Tibial nerve (tissue), 4 donors: ENCODE measurements at places on chromosomes 5 and 9. TPM values are rescaled to one million over a fixed set of nuclear protein-coding genes. Genes with fewer than 3 reads are reported as not detected.
A peak's percentile ranks its signal among the peaks of the same experiment; 100 is the strongest.

- H3K4me1 ChIP-seq: no peaks in the 10 kb centered on the region
- no peaks in the 10 kb centered on the region for H3K27me3 ChIP-seq
- no peak for DNase-seq
- no peak overlapping the region for H3K27ac ChIP-seq
- no peaks in the 10 kb centered on the region for H3K36me3 ChIP-seq
- H3K4me3 ChIP-seq: no peak overlapping the region
Observed at GRCh38 chr5:68070591-68071281, 144.8 kb upstream of the PIK3R1 start.

DNA sequence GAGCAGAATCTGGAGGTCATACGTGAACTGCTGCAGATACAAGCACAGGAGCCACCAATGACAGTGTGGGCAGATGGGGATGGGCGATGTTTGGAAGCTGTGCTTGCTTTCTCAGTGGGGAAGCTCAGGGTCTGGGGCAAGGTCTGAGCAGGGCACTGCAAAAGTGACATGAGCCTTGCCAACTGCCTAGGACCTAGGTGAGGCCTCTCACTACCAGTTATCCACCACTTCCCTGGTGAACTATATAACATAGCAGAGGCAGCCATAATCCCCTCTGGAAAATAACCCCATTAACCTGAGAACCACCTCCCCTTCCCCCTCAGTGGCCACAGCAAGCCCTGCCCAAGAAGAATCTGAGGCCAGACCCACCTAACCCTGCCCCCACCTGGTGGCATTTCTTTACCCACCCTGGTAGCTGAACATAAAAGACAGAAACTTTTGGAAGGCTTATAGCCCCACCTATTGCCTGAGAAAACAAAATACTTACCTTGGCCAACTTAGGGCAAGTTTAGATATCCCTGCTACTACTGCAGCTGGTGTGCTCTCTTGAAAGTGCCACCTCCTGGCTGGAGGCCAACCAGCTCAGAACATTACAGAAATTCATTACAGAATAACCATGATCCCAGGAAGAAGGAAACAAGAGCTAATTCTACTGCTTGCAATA lies 18.8 kb upstream of the SPEF2 start:
- H3K4me1 ChIP-seq: no peaks in the 10 kb centered on the region
- H3K27ac ChIP-seq: no peak overlapping the region
- no peaks in the 10 kb centered on the region for H3K27me3 ChIP-seq
- no peaks in the 10 kb centered on the region for H3K36me3 ChIP-seq

DNA sequence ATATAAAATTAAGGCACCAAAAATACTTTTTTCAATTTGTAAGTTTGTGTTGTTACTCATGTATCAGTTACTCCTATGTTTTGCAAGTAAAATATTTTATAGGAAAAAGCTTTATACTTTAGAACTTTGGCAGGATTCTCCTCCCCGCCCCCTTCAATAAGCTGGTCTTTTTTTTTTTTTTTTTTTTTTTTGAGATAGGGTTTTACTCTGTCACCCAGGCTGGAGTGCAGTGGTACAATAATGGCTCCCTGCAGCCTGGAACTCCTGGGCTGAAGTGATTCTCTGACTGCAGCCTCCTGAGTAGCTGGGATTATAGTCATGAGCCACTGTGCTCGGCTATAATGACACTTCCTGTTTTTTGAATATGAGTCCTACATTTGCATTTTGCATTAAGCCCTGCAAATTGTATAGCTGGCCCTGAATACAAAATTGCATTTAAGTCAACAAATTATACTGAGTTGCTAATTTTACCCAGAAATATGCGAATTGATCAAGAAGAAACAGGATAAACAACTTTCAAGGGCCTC lies 192.9 kb downstream of the PIK3R1 start:
- no peaks in the 10 kb centered on the region for H3K27me3 ChIP-seq
- H3K27ac ChIP-seq: no peak overlapping the region
- H3K4me1 ChIP-seq: no peaks in the 10 kb centered on the region
- DNase-seq: no peak

DNA sequence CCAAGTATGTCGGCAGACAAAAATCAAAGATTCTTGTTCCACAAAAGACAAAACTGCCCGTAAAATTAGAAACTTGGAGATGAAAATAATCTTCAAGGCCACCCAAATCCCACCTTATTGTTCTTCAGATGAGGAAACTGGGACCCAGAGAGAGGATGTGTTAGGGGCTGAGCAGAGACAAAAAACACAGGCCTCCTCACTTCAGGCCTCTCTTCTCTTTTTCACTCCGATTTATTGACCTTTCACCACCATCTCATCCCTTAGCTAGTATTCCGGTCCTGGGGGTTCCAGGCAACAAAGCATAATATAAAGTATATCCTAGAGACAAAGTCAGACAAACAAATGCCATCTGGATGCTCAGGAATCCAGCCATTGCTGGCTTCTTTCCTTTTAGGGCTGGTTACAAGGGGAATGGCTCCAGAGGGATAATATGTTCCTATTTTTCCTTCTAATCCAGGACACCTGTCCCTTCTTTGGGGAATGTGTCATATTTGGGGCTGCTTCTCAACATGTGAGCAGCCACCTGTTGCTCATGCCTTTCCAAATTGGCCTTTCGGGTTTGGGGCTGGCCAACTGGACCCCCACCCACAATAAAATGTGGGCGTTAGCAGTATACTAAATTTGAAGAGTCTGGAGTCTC lies 42.2 kb upstream of the AFAP1L1 start:
- no peak overlapping the region for H3K4me3 ChIP-seq
- H3K27me3 ChIP-seq: no peaks in the 10 kb centered on the region
- H3K36me3 ChIP-seq: no peaks in the 10 kb centered on the region
- H3K4me1 ChIP-seq: peaks cover 14% of the 10 kb centered on the region
- H3K27ac ChIP-seq: peak overlapping the region; percentile 67

DNA sequence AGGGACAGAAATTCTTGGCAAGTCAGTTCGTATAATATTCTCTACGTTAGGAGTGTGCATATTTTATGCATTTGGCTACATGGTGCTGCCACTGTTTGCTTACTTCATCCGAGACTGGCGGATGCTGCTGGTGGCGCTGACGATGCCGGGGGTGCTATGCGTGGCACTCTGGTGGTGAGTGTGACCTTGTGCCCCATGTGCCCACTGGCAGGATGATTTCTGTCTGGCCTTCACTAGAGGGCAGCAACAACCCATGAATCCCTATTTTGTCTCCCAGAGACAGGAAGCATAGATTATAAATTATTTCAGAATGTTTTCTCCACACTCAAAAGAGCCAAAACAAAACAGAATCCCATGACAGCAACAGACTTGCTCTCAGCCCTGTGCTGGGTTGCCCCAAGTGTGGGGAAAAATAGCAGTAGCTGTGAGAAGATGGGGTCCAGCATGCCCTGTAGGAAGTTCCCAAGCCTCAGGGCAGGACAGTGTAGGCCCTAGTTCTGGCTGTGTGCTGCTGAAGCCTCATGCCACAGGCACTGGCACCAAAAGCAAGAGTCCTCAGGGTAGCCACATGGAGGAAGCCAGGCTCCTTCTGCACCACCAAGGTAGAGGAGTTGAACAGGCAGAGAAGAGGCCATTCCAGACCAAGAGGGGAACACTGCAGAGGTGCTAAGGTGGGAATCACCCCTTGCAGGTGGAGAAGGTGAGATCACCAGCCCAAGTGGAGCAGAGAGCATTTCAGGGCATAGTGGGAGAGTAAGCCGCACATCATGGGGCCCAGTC lies 16.0 kb downstream of the SLC22A5 start:
- no peaks in the 10 kb centered on the region for H3K36me3 ChIP-seq
- H3K27ac ChIP-seq: no peak overlapping the region

- H3K4me1 ChIP-seq: no peaks in the 10 kb centered on the region
- no peak overlapping the region for H3K27ac ChIP-seq
- H3K36me3 ChIP-seq: no peaks in the 10 kb centered on the region
- no peak for DNase-seq
- H3K4me3 ChIP-seq: no peak overlapping the region
Observed at GRCh38 chr5:97476852-97477534, 293.9 kb upstream of the RIOK2 start.

DNA sequence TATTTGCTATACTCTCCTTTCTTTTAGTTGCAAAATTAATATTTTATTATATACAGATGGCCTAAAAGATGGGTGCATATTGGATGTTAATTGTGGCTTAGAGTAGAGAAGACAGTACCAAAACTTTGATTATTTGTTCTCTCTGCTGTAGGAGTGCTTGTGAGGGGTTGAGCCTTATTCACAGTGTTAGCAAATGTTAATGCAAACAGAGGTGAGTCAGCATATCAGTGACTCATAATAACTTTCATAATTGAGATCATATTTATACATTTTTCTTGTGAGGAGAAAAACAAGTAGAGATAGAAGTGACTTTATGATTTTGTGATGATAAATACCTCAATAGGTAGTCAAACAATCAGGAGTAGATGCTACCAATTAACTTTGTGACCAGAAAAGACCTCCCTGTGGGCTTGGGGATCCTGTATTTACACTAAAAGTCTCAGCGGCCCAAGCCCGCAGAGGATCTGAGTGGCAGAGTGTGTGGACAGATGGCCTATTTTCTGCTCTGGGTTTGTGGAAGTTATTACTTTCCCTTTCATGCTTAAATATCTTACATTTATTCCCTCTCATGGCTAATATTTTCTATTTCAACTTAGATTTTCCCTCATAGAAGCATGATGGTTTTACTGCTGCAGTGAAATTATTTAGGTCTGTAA lies 226.5 kb downstream of the TAF11L14 start:
- H3K27me3 ChIP-seq: no peaks in the 10 kb centered on the region
- no peak for DNase-seq
- no peaks in the 10 kb centered on the region for H3K36me3 ChIP-seq
- H3K27ac ChIP-seq: no peak overlapping the region
- H3K4me1 ChIP-seq: no peaks in the 10 kb centered on the region

DNA sequence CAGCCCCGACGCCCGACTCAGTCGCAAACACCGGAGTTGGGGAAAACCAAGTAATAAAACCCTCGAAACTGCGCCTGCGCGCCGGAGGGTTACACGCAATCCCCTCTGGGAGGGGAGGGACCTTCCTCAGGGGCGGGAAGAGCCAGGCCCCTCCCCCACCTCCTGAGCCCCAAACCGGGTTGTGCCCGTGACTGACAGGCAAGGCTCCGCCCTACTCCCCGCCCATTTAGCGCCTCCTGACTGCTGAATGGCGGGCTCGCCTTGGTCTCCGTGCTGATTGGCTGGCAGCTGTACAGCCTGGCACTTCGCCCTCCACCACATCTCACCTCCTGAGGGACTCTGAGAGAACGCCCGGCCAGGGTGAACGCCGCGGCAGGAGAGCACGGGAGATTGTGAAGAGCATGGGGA lies at the start of gene PRDM9:
PRDM9 (plus strand) TSS at position 332 of the 408 bp plus-strand sequence. CDS start 1,425 bp downstream, outside the sequence.
- H3K27ac ChIP-seq: no peak within 1 kb of the TSS
- no peak within 1 kb of the TSS for H3K4me3 ChIP-seq
- H3K27me3 ChIP-seq: no peaks in the 10 kb centered on the region

DNA sequence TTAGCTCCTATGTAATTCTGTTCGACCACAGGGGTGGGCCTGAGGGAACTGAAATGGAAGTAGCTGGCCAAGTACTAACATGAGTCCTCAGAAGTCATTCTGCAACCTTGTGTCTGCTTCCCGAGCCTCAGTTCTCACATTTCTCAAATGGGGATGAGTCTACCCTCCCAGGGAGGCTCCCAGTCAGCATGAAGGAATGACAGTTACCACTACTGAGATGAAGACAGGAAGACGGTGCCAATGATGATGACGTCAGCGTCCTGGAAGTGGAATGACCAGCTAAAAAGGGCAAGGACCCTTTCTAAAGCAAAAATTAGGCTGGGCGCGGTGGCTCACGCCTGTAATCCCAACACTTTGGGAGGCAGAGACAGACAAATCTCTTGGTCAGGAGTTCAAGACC lies 6.8 kb downstream of the PIP5KL1 start:
- H3K27ac ChIP-seq: no peak overlapping the region
- no peaks in the 10 kb centered on the region for H3K36me3 ChIP-seq
- no peaks in the 10 kb centered on the region for H3K27me3 ChIP-seq
- DNase-seq: no peak
- no peak overlapping the region for H3K4me3 ChIP-seq

The PCDHA6 gene
- 1.4 TPM for total RNA-seq

The SH3RF2 gene
- 2.0 TPM for total RNA-seq

The ADAMTS2 gene
- 58.8 TPM for total RNA-seq

The LCN12 gene
- total RNA-seq: 2.4 TPM

The CORO2A gene
- 3.1 TPM for total RNA-seq
